ENCODE measurements at places on chromosomes 3 and 15. TPM values are rescaled to one million over a fixed set of nuclear protein-coding genes. Genes with fewer than 3 reads are reported as not detected.

GRCh38 chr3:151426341-151426657, 34.6 kb downstream of the IGSF10 start:
- H3K27ac ChIP-seq, result no peak overlapping the region
- H3K4me1 ChIP-seq, result no peaks in the 10 kb centered on the region
- H3K27me3 ChIP-seq, result no peaks in the 10 kb centered on the region
- no peak overlapping the region for H3K4me3 ChIP-seq
- H3K36me3 ChIP-seq, result no peaks in the 10 kb centered on the region

- no peak for DNase-seq
- H3K4me3 ChIP-seq, result no peak overlapping the region
- H3K4me1 ChIP-seq, result peaks cover 64% of the 10 kb centered on the region
- no peak overlapping the region for H3K27ac ChIP-seq
- H3K27me3 ChIP-seq, result no peaks in the 10 kb centered on the region
These were observed 6.5 kb downstream of the PLXNB1 start for GRCh38 chr3:48423241-48423882.

DNA sequence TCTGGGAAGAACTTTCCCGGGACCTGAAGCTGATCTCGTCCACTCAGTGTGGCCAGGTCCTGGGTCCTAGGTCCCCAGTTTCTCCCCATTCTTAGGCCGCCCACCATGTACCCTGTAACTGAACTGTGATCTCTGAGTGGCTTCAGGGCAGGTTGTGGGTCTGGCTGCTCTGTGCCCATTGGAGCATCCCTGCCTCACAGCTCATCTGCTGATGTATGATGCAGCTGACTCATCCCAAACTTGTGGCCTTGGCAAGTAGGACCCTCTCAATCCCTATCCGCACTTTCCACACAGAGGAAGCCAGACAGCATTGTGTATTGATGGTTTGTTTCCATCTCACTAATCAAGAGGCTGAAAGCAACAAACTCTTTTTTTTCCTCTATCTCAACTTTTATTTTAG, 69.1 kb upstream of the XCR1 start:
- no peak overlapping the region for H3K4me3 ChIP-seq
- peak overlapping the region; percentile 90 for H3K27ac ChIP-seq
- H3K27me3 ChIP-seq, result no peaks in the 10 kb centered on the region

DNA sequence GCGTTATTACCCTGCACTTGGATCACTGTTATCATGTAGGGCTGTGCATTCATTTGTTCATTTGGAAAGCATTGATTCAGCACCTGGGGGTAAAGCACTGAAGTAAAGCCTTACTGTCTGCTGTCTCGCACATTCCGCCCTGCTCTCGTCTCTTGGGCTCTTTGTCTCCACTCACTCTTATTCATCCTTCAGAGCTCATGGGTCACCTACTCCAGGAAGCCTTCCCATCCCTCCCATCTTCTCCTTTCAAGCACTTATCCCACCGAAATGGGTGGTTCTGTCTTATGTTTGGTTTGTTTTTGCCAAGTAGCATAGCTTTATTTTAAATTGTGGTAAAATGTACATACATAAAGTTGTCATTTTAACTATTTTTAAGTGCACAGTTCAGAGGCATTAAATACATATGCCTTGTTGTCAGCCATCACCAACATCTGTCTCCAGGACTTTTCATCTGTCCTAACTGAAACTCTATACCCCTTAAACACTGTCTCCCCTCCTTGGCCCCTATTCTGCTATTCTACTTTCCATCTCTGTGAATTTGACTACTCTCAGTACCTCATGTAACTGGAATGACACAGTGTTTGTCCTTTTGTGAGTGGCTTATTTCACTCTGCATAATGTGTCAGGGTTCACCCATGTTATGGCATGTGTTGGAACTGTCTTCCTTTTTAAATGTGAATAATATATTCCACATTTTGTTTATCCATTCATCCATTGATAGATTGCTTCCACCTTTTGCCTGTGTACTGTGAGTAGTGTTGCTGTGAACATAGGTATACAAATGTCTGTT, 9.3 kb downstream of the DIS3L start:
- DNase-seq, result no peak
- H3K27me3 ChIP-seq, result no peaks in the 10 kb centered on the region
- H3K27ac ChIP-seq, result no peak overlapping the region
- H3K4me1 ChIP-seq, result no peaks in the 10 kb centered on the region
- H3K4me3 ChIP-seq, result no peak overlapping the region

Gene CCRL2
- 15.5 TPM for total RNA-seq

All from spleen (tissue), 13 donors.